Nucleus accumbens (tissue), 56 donors: ENCODE measurements at places on chromosomes 16 and 17.

DNA sequence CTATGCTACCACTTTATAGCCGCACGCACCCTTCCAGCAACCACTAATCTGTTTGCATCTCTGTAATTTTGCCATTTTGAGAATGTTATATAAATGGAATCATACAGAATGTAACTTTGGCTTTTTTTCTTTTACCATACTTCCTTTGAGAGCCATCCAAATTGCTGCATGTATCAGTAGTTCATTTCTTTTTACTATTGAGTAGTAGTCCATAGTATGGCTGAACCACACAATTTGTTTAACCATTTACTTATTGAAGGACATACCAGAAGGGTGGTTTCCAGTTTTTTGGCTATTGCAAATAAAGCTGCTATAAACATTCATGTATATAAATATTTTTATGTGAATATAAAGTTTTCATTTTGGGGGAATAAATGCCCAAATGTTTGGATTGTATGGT is 8.8 kb downstream of the TENT4B start:
- DNase-seq = no peak

DNA sequence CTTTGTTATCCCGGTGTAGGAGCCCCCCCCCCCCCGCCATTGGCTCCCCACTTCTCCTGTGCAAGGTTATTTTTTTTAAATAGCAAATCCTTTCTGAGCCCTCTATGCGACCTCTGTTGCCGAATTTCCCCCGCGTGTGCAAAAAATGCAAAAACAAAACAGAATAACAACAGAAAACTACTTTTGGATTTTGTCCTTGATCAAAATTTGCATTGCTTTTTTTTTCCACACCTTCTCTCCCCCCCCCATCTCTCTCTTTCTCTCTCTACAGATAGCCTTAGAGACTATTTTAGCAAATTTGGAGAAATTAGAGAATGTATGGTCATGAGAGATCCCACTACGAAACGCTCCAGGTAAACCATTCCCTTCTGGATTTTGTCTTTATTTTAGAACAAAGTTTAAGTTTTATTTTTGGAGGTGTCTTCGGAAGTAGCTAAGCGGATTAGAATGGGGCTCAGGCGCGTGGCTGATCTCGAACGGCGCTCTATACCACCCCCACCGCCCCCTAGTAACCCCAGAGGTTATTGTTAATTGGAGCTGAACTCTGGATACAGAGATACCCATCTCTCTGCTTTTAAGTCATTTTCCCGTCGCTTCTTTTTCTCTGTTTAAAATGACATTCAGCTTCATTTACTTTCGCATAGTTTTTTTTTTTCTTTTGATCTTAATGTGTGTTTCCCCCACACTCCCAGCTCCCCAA is 1.0 kb downstream of the MSI2 start:
- DNase-seq = no peak

- no peak for DNase-seq
Observed at GRCh38 chr17:48842746-48843145, 11.9 kb downstream of the CALCOCO2 start.

GRCh38 chr17:15513058-15513791 is 45.8 kb upstream of the CDRT4 start:
- no peak for DNase-seq

DNA sequence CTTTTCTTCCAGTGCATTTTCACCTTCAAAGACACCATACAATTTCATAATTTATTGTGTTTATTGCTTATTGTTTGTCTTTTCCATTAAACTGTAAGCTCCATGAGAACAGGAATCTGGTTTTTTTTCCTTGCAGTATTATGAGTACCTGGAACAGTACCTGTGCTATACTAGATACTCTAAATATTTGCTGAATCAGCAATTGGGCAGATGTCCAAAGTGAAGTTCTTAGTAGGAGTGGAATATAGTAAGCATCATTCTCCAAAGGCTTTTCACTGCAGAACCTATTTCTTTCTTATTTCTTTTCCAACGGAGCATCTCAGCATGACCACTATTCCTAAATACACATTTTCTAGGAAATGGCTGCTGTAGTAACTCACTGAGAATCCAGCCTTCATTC is 269.0 kb upstream of the CCL2 start:
- no peak for DNase-seq

DNA sequence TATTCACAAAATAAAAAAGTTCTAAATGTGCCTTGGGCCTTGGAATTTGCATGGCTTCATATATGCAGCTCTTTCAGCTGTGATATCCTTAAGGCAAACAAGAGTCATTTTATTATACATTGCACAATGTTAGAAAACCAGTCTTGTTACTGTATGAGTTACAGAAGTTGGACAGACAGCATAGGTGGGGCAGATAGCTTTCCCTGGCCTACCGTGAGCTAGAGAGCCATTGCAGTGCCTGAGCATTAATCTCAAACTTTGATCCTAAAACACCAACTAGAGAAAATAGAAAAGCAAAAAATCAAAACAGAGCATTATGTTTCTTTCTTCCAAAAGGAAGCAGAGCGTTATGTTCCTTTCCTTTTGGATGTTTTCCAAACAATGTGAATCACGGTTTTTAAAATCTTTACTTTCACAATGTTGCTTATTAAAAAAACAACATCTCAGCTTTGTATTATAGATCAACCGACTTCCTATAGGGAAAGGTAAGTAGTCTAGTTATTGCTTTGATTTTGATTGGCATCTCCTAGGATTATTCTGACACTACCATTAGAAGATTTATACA is 32.2 kb downstream of the ARHGAP44 start:
- no peak for DNase-seq

- no peak for DNase-seq
Observed at GRCh38 chr17:82821554-82821953, 18.3 kb downstream of the ZNF750 start.

DNA sequence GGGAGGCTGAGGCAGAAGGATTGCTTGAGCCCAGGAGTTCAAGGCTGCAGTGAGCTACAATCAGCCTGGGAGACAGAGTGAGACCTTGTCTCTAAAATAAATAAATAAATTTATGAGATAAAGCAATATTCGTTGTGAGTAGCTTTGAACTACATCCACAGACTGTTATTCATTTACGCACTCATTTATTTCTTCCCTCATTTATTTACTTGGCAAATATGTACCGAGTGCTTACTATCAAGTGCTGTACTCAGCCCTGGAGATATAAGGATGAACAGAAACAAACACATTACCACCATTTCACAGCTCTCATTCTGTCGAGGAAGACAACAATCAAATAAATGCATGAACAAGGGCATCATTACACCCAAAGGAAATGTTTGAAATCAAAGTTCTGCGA is 24.7 kb upstream of the UMOD start:
- DNase-seq = no peak

DNA sequence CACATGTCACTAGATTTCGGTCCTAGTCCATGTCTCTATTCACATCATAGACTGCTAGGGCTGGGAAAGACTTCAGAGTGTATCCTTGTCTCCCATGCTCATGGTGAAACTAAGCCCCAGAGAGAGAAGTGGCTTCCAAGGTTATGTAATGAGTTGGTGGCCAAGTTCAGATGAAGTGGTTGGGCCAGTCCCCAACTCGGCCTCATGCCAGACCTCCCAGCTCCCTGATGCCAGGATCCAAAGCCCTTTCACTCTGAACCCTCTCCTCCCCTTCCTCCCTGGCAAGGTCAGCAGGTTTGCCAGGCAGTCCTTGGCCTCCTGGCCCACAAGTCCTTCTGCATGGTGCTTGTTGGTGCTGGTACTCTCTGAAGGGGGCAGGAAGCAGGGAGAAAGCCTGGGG is 189.7 kb downstream of the AXIN2 start:
- DNase-seq = no peak
